ENCODE measurements at places on chromosomes 4 and X.

DNA sequence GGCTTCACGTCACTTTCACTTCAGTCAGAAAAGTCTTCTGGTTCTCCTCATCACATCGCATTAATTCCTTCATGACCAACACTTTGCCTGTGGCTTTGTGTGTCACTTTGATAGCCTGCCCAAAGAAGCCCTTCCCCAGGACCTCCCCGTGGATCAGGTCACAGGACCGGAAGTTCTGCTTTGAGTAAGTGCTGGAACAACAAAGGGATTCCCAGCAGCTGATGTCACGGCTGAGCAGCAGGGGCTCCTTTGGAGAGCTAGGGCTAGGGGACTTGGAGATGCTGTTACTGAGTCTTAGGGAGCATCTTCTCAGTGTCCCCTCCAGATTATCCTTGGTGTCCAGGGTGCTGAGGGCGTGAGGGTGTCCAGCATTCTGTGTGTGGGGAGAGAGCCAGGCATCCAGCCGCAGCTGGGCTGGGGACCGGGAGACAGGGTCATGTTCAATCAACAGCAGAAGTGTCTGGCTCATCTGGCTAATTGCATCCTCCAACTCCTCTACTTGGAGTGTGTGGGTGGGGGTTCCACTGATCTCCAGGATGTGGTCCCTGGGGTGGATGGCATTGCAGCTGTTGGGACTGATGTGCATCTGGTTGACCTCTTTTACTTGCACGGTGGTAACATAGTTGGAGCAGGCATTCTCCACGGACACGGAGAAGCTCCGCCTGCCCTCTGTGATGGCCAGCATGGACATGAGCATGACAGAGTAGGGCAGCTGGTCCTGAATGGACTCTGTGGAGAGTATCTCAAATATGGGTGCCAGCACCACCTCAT is 39.2 kb upstream of the ARHGAP6 start:
- DNase-seq, result no peak

- DNase-seq, result no peak
Observed at GRCh38 chr4:179843370-179843769, 2399.8 kb upstream of the TENM3 start.

DNA sequence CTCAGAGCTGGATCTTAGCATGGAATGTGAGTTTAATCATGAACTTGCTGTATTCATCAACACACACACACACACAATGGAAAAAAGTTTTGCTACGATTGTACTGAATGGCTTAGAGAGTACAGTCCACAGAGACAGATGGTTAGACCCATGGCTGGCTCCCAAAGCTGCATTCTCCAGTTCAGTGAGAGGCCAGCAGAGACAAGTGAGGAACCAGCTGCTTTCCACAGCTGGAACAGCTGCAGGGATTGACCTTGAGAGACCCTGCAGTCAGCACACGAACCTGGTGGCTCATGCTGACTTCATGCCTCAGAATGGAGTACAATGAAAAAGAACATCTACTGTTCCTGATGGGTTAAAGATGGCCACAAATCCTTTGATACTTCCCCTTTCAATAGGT is 94.5 kb downstream of the DHX15 start:
- DNase-seq, result no peak

DNA sequence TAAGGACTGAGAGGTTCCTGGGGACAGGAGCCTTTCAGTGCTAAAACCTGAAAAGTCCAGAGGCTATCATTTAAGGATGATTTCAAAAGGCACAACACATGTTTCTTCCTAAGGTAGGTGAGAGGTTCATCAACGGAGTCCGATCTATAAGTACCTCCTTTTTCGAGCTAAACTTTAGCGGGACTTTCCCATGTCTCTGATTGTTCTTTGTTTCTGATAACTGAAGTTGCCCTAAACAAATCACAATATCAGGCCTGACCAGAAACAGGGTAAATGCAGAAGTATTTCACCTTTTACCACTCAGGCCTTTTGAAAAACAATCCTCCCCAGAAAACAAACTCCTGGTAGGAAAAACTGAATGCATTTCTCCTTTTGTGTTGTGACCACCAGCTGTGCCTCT is 17.6 kb downstream of the PIR start:
- DNase-seq, result no peak

DNA sequence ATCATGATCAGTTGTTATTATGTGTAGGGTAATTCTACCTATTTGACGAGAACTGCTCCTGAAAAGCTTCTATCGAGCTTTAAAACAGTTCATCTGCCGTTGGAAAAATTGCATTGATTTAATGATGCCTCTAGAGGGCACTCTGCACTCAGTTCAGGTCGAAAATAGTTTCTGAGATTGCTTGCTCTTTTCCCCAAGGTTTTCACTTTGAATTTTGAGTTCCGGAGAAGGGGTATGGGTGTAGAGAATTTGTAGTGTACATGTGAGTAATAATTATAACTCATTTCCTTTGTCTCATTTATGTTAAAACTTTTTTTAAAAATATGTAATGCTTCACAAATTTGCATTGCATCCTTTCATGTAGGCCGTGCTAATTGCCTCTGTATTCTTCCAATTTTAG is 28.4 kb upstream of the TNIP3 start:
- DNase-seq, result no peak

DNA sequence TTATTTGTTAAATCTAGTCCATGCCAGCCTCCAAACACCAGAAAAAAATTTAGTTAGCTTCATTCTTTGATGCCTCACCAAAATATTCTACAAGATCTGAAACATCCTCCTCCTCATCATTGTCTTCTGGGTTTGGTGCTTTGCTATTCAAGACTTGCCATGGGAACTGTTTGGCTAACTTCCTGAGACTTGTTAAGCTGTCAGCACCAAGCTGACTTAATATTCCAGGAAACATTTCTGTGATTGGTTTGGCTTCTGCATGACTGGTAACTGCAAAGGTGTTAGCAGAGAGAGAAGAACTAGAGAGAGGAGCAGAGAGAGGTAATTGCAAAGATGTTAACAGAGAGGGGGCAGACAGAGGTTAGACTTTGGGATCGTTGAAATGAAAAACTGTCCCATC is 101.3 kb downstream of the PALLD start:
- DNase-seq, result no peak

GRCh38 chr4:11529625-11530201 is 101.0 kb upstream of the HS3ST1 start:
- no peak for DNase-seq

GRCh38 chr4:1512738-1513660 is 106.8 kb upstream of the NKX1-1 start:
- peak; percentile 39 for DNase-seq

- no peak for DNase-seq
Observed at GRCh38 chrX:132393485-132393884, 95.4 kb downstream of the MBNL3 start.

DNA sequence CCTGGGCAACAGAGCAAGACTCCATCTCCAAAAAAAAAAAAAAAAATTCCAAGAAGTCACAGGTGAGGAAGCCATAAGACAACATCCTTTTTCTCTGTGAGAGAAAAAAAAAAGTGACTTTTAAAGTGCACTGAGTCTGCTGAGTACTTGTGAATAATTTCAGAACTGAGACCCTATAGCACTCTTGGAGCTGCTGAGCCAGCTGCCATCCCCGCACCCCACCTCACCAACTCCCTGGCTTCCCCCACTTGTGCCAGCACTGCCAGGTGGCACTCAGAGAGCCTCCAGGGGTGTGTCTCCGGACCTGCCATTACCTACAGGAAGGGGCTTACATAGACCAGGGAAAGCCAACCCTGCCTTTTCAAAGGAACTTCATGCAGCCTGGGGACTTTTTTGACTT is 39.2 kb upstream of the HS3ST1 start:
- DNase-seq, result no peak

DNA sequence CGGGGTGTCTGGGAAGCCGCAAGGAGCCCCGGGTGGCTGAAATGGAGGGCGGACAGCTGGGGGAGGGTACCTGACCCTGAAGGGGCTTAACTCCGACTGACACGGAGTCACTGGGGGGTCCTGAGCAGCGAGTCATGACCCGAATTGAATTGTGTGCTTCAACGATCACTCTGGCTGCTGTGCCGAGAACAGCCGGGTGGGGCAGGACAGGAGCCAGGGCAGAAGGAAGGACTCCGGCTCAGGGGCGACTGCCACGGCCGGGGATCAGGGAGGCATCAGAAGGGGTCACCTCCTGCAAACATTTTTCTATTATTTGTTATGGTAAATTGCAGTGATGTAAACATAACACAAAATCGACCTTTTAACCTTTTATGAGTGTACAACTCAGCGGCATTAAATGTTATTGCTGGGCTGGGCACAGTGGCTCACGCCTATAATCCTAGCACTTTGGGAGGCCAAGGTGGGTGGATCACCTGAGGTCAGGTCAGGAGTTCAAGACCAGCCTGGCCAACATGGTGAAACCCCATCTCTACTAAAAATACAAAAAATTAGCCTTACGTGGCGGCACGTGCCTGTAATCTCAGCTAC is 21.6 kb downstream of the ZFYVE28 start:
- DNase-seq, result no peak

DNA sequence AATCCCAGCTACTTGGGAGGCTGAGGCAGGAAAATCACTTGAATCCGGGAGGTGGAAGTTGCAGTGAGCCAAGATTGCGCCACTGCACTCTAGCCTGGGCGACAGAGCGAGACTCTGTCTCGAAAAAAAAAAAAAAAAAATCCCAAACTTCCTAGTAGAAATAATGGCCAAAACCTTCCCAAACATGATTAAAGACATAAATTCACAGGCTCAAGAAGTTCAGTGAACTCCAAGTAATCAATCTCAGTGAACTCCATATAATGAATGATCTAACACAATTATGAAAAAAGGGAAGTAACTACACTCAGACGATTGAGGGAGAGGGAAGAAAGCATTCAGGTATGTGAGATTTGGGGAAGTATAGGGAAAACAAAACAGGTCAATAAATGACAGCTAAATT is 6.5 kb downstream of the FUNDC1 start:
- DNase-seq, result no peak

- no peak for DNase-seq
Observed at GRCh38 chr4:33649015-33649414, 2595.3 kb downstream of the ARAP2 start.

DNA sequence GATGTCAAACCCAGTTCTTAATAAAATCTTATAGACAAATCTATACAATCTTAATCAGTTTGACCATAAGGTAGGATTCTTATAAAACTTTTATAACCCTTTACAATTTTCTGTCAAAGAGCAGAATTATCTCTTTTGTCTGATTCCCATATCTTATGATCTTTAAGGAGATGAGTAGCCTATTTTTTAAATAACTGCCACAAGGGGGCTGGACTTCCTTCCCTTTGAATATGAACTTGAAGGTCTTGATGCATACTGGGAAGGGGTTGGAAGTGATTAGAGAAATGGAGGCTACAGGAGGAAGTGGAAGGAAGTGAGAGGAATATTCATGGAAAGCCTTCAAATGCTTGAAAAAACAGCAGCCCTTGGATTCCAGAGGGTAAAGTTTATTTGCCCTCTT is 111.1 kb downstream of the APOOL start:
- DNase-seq, result no peak

DNA sequence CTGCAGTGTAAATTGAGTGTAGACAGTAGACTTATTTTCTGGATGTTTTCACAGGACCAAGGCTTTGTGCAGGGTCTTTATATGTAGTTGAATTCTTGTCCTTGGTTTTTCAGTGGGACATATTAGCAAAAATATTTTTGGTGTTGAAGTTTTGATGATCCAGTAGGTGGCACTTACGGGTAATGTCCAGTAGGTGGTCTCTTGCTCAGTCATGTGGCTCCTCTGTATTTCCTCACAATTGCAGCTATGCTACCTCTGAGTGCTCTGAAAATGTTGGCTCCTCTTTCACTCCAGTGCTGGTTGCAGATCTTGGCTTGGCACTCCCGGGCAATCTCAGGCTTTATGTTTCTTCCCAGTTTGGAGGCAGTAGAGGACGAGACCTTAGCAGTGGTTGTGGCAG is 419.8 kb upstream of the AMOT start:
- DNase-seq, result no peak

DNA sequence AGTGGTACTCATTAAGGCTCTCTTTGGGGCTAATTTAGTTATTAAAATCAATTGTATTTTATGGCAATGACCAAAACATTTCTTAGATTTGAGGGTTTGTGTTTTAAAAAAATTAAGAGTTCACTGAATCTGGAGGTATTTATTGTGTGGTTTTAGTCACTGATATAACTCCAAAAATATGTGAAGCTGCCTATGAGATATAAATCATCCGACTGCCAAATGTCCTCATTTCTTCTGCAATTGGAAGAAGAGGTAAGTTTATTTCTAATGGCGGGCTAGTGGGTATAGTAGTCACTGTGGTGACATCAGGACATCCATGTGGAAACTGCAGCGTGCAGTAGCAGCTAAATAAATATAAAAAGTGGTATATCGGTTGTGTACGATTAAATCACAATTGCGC is 205.5 kb downstream of the MID1 start:
- no peak for DNase-seq

- no peak for DNase-seq
Observed at GRCh38 chrX:155612312-155613224, at the start of gene TMLHE. Gene TMLHE, minus strand, starts transcription at chrX:155612952. Its CDS starts 67,676 bp downstream, at chrX:155545276.

GRCh38 chrX:45794323-45794994 is 593.8 kb upstream of the DIPK2B start:
- DNase-seq, result no peak

GRCh38 chr4:174133551-174133950 is 149.9 kb downstream of the FBXO8 start:
- DNase-seq, result no peak
